ENCODE measurements at places on chromosomes 6 and 20.

DNA sequence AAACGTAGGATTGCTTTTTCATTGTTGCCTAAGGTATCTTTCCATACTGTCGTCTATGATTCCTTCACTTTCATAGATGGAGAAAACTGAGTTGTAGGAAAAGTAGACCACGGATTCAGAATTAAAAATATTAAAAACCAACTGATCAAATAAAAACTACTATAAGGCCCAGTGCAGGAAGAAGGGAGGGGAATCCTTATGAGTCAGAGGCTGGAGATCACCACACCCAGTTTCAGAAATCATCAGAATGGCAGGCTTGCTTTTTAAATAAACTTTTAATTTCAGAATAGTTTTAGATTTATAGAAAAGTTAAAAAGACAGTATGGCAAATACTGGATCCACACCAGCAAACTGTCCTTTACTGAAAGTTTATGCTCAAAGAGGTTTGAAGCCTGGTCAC lies 32.0 kb upstream of the POPDC3 start:
- no peak for DNase-seq

- no peak for DNase-seq
These were observed 114.2 kb upstream of the PHACTR1 start for GRCh38 chr6:12602342-12602741.

GRCh38 chr6:47256981-47257730 lies 52.5 kb downstream of the TNFRSF21 start:
- no peak for DNase-seq

- DNase-seq, result no peak
These were observed 811.5 kb upstream of the CITED2 start for GRCh38 chr6:140185991-140186390.

DNA sequence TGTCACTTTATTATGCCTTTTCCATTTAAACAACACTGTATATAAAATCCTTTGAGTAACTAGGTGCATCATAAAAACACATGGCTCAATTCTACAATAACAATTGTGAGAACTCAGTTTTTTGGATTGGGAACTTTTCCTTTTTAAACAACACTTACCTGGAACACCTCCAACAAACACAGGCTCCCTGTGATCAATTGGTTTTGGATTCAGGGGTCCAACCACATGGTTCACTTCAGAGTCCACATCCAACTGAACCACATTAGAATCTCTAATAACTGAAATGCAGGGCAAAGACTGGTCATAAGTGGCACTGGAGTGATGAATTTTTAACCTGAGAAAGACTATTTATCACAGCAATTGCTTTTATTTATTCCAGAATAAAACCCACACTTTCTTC lies 26.5 kb downstream of the FAM229B start:
- DNase-seq, result no peak

GRCh38 chr6:84512391-84512790 lies 252.0 kb downstream of the TBX18 start:
- no peak for DNase-seq

DNA sequence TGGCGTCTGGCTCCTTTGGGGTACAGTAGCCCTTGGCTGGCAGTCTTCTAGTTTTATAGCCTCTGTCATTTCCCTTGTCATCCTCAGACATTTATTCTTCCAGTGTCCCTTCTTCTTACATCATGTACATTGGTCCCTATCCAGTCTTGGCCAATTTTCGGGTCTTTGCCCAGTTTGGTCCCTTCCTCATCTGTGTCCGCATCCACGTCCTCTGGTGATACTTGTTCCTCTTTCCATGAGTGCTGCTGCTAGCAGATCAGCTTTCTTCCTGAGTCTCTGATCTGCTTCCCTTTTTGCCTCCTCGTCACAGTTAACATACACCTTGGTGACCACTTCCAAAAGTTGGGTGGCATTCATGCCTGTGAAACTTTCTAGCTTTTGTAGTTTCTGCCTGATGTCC lies 86.2 kb upstream of the GPR6 start:
- no peak for DNase-seq

DNA sequence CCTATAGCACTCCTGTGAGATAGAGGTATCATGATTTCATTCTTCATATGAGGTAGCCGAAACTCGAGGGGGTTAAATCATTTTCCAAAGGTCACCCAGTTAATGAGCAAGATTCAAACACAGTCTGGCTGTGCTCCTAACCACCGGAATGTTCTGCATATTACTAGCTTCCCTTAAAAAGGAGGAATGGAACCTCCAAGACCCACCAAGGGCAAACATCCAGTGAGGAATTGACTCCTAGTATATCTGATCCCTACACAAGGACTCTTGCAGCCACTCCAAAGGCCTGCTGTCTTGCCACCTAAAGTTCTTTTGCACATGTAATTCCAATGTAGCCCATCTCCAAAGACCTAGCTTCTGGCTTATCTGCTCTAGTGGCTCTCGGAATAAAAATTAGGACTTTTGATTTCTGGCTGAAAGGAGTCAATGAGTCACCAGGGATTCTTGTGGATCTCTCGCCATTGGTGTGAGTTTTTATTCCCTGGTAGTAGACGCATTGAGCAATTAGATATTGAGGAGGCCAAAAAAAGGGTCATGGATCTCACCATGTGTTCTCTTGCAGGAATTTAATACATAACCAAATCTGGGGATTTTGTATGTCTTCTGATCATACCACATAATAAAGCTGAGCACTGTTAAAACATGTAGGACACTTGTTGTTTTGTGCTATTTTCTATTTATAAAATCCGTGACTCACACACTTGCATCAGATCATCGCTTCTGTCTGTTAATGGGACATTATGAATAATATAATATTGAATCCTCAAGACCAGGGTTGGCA lies 9.1 kb downstream of the BCAS1 start:
- no peak for DNase-seq

- DNase-seq, result no peak
These were observed 103.8 kb downstream of the NRSN1 start for GRCh38 chr6:24229696-24230405.

DNA sequence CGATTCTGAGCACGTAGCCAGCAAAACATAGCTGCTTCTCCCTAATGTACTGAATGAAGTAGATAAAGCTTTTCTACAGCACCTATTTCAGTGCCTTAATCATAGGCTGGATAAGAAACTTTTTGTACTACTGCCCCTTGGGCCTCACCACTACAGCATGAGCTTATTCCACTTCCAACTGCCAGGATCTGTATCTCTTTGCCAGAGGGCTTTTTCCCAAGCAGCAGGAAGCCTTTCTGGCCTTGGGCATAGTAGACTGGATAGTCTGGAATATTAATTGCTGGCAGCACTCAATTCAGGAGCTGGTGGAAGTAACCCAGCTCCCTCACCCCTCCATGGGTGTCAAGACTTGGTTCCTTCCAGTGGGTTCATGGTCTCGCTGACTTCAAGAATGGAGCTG lies 43.6 kb downstream of the ANKEF1 start:
- DNase-seq, result no peak

GRCh38 chr6:7062451-7063162 lies 45.2 kb upstream of the RREB1 start:
- no peak for DNase-seq

- peak; percentile 31 for DNase-seq
These were observed 166.2 kb upstream of the CHD6 start for GRCh38 chr20:41784209-41784958.

DNA sequence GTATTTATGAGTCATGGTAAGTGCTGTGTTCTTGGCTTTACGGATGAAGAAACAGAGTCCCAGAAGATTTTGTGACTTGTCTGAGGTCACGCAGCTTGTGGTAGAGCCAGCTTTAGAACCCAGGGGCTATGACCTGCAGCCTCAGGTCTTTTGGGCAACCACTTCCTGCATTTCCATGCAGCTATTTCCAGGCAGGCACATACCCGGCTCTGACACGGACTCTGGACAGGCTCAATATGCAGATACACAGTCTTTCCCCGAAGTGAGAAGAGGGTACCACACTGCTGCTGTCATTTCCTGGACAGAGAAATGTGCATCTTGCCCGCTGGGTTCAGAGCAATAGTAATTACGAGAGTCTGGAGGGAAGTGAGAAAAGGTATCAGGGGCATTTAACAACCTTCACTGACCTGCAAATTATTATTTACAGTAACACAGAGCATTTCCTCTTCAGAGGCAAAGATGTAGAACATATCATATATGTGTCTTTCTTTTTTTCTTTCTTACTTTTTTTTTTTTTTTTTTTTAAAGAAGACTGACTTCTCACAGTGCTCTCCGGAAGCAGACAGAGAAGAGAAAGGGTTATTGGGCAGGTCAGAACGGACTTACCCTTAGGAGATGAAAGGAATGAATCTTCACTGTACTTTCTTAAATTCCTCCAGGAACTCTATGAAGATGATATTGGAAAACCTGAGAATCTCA lies 185.1 kb downstream of the CLIC5 start:
- DNase-seq, result no peak

DNA sequence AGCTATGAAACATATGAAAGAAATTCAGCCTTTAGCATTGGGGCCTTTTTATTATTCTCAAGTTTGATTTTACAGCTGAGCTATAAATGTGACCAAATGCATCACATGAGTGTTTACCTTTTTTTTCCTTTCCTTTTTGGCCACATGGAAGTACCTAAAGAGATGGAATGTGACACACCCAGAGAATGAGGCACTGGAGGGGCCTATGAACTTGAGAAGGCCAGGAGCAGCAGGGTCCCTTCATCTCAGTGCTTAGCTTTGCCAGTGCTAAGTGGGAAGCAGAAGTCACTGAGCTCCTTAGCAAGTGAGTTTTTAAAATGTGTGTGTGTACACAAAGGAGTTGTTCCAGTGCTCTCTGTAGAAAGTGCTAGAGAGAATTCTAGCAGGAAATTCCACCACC lies 44.7 kb downstream of the RREB1 start:
- DNase-seq, result no peak

- DNase-seq, result no peak
These were observed 15.4 kb downstream of the EZR start for GRCh38 chr6:158803733-158804143.

GRCh38 chr20:37544386-37544785 lies 16.7 kb upstream of the BLCAP start:
- DNase-seq, result no peak

DNA sequence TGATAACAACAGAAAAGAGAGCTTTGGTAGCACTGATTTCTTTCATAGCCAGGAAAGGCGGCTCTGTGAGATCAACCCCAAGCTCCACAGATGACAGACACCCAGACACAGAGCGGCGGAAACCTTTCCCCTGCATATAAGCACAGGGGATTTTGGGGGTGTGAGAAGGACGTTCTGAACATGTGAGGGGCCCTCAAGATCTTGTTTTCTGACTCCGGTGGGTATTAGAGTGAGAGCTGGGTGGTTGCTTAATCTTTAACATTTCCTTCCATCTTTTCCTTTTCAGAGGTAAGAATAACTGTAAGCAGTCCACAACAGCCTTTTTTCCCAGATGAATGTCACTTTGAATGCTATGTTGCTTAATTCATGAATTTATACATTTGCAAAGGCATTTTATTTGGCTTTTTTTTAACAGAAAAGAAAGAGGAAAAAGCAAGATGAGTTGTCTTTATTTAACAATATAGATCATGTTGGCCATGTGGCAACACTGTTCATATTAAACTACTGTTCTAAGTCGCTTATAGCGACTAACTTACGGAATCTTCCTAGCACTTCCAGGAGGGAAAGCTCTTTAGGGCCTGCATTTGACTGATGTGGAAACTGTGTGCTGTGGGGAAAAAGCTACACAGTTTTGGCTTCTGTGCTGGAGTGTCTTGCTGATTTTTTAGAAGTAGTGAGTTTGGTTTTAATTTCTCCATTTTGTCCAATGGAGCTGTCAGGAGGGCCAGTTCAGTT lies 80.5 kb upstream of the NAA20 start:
- no peak for DNase-seq

GRCh38 chr20:11700831-11701230 lies 216.9 kb upstream of the BTBD3 start:
- no peak for DNase-seq

DNA sequence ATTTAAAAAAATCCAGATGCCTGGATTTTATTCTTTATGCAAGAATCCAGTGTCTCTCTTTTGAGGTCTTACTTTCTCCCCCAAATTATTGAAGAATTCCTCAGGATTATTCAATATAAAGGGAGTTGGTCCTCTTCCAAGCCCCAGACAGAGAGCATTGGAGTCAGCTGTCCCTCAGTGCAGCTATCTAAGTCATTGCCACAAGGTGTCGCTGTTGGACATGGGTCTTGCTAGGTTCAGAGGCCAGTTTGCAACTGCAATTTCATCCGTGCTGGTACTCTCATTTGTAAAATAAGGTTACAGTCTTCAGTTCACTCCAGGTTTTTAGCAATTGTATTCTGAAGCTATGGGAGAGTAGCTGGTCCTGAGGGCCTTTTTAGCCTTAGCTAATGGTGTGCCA lies 27.8 kb downstream of the CCN2 start:
- peak; percentile 50 for DNase-seq

DNA sequence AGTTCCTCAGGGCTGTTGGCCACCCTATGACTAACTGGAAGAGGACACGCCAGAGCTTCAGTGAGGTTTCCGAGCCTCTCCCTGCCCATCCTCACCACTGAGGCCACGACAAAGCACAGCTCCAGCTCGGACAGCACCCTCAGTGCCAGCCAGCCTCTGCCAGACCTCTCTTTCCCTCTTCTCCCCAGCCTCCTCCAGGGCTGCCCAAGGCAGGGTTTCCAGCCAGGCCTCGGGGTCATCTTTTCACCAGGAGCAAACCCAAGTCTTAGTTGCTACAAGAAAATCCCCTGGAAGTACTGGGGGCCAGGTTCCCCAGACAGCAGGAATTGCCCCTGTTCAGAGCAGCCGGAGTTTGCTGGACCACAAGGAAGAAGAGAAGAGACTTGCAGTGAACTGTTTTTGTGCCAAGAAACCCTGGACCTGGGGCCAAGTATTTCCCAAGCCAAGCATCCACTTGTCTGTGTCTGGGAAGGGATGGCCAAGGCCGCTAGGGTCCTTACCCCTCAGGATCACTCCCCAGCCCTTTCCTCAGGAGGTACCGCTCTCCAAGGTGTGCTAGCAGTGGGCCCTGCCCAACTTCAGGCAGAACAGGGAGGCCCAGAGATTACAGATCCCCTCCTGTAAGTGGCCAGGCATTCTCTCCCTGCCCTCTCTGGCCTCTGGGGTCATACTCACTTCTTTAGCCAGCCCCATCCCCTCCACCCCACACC lies 41.6 kb downstream of the PLAGL2 start:
- no peak for DNase-seq

DNA sequence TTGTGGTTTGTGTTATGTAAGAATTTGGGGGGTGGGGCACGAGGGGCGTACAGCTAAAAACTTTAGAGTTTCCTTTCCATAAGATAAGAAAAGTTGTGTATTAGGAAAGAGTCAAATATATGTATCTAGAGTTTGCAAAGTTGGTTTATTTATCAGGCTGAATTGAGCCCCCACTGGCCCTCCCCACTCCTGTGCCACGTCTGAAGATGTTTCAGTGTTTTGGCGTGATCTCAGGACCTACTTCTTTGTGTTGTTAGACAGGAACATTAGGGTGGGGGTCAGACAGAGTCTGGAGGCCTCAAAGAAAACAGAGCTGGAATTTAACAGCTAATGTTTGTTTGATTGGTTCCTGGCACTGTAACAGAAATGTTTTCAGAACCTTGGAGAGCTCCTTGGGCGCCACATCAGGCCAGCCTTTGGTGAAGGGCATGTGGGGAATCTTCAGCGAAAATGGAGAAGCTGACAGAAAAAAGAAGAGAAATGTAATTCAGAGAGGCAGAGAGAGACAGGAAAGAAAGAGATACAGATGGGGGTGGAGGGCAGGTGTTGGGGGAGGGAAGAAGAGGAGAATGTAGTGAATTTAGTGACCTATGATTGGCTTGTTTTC lies 674 bp downstream of the NRSN1 start:
- DNase-seq, result peak; percentile 72
